ENCODE measurements at places on chromosomes 5 and 9.

DNA sequence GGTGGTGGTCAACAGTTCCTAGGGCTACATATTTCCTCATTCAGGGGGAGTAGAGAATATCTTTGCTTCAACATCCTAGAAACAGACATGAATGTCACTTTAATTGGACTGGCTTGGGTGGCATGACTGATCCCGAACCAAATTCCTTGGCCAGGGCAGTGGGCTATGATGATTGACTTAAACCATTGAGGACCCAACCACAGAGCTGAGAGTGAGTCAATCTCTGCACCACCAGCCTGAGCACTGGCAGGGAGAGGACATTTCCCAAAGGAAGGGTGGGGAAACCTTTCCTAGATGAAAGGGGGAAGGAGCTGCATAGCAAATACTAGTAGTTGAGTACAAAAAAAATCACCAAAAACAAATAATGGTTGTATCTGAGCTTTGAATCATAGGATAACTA lies 52.8 kb upstream of the ENTREP1 start:
- DNase-seq, result no peak

DNA sequence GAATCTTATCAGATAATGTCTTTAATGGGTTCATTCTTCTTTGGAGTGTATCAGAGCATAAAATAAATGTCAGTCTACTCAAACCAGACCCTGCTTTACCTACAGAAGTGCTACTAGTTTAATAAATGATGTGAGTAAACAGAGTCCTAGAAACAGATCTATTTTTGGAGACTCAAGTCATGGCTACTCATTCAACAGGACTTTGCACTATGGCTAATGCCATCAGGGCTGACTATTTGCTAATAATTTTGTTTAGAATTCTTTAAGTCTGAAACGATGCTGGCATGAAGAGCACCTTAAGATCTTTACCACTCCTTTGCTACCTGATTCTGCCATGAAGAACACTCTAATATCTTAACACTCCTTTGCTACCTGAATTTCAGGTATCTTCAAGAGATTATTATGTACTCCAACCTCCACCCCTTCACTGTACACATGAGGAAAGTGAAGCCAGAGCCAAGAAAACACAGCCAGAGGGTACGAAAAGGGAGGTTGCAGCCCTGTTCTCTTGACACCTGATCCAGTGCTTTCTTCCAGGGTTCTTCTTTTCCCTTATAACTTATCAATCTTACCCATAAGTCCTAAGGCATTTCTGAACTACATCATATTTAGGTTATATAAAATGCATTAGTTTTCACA lies 62.4 kb downstream of the ZNF608 start:
- DNase-seq, result no peak

GRCh38 chr5:75848077-75848476 lies 130.8 kb upstream of the POC5 start:
- DNase-seq, result no peak

GRCh38 chr5:88734983-88735382 lies 148.0 kb downstream of the MEF2C start:
- DNase-seq, result peak; percentile 32

GRCh38 chr5:139146809-139147482 lies 51.2 kb downstream of the SIL1 start:
- DNase-seq, result no peak
